Hematopoietic multipotent progenitor cell (in vitro differentiated cells): ENCODE measurements at places on chromosomes 5 and 9. TPM values are rescaled to one million over a fixed set of nuclear protein-coding genes. Genes with fewer than 3 reads are reported as not detected.

The CD274 gene
- total RNA-seq: 0.27 TPM

The IARS1 gene
- 73.2 TPM for total RNA-seq

The PCDHB8 gene
- not detected for total RNA-seq

The SPINK1 gene
- total RNA-seq: not detected

The PLAC8L1 gene
- not detected for total RNA-seq

The MTMR12 gene
- 16.2 TPM for total RNA-seq

The PCDHGA8 gene
- 0.54 TPM for total RNA-seq

The KLHL3 gene
- total RNA-seq: 13.7 TPM

The FSTL4 gene
- total RNA-seq: under 0.01 TPM

The ZNF622 gene
- 29.1 TPM for total RNA-seq

The GABRA6 gene
- not detected for total RNA-seq

The PCDHB2 gene
- 0.27 TPM for total RNA-seq

The SH3TC2 gene
- 2.2 TPM for total RNA-seq

The FSD1L gene
- 1.6 TPM for total RNA-seq

The C5orf58 gene
- under 0.01 TPM for total RNA-seq

The IFNA2 gene
- not detected for total RNA-seq

The BTNL8 gene
- under 0.01 TPM for total RNA-seq

The ZNF454 gene
- 0.54 TPM for total RNA-seq

The PPP2R2B gene
- total RNA-seq: 1.6 TPM

The GDF9 gene
- 0.54 TPM for total RNA-seq

The CYLC2 gene
- not detected for total RNA-seq

The LMNB1 gene
- 97.5 TPM for total RNA-seq
